ACHN (cell line): ENCODE measurements at places on chromosomes 3 and 15.

- no peak for DNase-seq
Observed at GRCh38 chr3:46537316-46537715, 28.8 kb downstream of the LRRC2 start.

- DNase-seq = no peak
Observed at GRCh38 chr3:53525765-53526703, 31.6 kb downstream of the CACNA1D start.

GRCh38 chr3:150068440-150069153 lies 97.9 kb upstream of the PFN2 start:
- no peak for DNase-seq

GRCh38 chr15:55823699-55824340 lies 80.9 kb upstream of the PRTG start:
- no peak for DNase-seq

DNA sequence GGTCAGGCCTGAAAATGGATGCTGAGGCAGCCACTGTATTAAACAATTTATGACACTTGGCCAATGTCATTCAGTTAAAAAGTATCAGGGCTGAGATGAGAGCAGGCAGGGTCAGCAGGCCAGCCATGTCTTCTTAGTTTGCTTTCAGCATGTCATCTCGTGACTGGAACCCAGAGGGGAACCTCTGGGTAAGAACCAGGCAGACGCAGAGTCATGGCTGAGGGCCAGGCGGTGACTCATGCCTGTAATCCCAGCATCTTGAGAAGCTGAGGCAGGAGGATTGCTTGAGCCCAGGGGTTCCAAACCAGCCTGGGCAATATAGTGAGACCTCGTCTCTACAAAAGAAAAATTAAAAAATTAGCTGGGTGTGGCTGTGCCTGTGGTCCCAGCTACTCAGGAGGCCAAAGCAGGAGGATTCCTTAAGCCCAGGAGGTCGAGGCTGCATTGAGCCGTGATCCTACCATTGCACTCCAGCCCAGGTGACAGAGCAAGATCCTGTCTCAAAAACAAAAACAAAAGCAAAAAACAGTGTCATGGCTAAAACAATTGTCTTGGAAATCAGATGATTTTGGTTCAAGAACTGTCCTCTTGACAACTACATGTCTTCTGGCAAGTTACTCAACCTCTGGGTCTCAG lies 11.7 kb downstream of the BCL2L10 start:
- peak; percentile 88 for DNase-seq
